Activated naive CD8-positive, alpha-beta T cell treated with anti-CD3 and anti-CD28 coated beads for 36 hours (primary cell): ENCODE measurements at places on chromosomes 2 and 18. TPM values are rescaled to one million over a fixed set of nuclear protein-coding genes. Genes with fewer than 3 reads are reported as not detected.

- no peaks in the 10 kb centered on the region for H3K27me3 ChIP-seq
- H3K4me3 ChIP-seq, result no peak overlapping the region
- no peak for DNase-seq
- H3K36me3 ChIP-seq, result no peaks in the 10 kb centered on the region
- no peak overlapping the region for H3K27ac ChIP-seq
Observed at GRCh38 chr2:217643789-217644301, 358.9 kb downstream of the TNS1 start.

LYG1 gene
- total RNA-seq, result 0.37 TPM

SERPINB13 gene
- total RNA-seq, result not detected

DNA sequence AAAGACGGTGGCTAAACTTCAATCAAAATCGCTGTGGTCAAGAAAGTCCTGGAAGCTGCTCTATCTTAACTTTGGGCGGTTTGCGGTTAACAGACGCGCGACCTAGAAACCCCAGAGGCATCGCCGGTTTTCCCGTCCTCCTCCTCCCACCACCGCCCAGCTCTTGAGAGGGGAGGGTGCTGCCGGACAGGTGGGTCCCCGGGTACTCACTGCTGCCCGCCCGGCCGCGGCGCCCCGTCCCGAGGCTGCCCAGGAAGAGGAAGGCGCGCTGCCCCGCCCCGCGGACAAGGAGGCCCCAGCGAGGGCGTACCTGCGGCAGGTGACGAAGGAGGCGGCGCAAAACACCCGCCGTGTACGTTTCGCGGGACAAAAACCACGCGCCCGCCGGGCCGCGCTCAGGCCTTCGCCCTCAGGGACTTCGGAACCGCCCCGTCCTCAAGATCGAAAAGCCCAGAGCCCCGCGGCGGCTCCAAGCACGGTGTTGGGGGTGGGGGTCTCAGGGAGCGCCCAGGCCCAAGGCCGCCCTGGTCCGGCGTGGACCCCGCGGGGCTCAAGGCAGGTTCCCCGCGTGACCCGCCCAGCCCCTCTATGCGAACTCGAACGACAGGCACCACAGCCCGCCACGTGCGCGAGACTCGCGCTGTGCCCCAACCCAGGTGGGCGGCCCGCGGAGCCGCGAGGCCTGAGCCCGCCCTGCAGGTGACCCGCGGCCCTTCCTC, at the start of gene SH3YL1:
Gene SH3YL1 (minus strand): TSS at position 259 of the 719 bp plus-strand sequence. CDS start 48 bp downstream, at position 211.
- peak within 1 kb of the TSS; percentile 97 for H3K27ac ChIP-seq
- H3K4me1 ChIP-seq, result peaks cover 32% of the 10 kb centered on the region
- peak; percentile 53 for DNase-seq
- H3K4me3 ChIP-seq, result peak within 1 kb of the TSS; percentile 91

DNA sequence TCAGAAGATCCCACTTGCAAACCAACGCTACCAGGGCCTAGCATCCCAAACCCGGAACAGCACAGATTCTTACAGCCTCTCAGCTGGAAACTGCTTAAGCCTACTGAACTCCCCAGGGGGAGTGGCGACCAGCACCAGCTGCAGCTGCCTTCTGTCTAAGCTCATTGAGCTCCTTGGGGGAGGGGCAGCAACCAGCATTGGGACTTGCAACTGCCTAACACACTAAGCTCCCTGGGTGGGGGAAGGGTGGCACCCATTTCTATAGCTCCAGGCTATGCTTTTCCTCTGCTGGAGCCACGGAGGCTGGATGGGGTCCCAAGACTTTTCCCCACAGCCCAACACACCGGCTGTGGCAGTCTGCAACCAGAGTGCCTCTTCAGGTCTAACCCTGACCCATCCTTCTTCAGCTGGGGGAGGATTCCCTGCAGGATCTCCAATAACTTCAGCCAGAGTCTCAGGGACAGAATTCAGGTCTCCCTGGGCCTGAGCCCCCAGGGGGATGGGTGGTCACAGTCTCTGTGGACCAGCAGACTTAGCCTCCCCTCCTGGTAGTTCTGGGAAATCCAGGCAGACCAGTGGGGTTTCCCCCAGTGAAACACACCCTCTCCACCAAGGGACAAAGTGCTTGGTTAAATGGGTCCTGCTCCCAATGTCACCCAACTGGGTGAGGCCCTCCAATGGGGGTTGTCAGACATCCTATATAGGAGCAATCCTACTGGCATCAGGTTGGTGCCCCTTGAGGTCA, 45.9 kb upstream of the ITGA4 start:
- no peak overlapping the region for H3K4me3 ChIP-seq
- peaks cover 26% of the 10 kb centered on the region for H3K36me3 ChIP-seq
- H3K27me3 ChIP-seq, result no peaks in the 10 kb centered on the region
- H3K27ac ChIP-seq, result no peak overlapping the region

DNA sequence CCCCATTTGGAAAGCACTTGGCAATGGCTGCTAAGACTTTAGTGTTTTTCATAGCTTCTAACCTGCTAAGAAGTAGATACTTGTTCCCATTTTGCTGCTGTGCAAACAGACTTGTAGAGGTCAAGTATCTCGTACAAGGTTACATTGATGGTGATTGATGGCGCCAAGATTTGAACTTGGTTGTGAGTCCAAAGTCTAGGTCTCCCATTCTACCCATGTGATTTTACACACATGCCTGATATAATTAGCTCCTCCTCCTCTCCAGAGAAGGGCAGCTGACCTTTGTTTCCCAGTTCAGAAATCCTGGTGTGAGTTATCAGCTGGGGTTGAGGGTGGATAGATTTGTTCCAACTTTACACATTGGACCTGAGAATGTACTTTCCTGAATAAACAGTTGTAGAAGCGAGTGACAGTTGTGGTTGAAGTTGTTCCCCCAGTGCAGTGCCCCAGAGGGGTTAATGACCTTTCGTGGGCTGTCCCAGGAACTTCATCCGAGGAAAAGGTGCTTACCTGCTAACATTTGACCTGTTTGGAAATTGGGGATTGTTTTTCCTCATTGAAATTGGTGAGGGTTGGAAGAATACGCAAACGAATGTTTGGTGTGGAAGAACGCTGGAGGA, 10.4 kb downstream of the TCF7L1 start:
- no peak overlapping the region for H3K4me3 ChIP-seq
- peaks cover 27% of the 10 kb centered on the region for H3K27me3 ChIP-seq
- DNase-seq, result no peak
- no peaks in the 10 kb centered on the region for H3K36me3 ChIP-seq
- no peak overlapping the region for H3K27ac ChIP-seq

- H3K27ac ChIP-seq, result peak overlapping the region; percentile 88
- H3K36me3 ChIP-seq, result peaks cover 13% of the 10 kb centered on the region
- H3K27me3 ChIP-seq, result peaks cover 4% of the 10 kb centered on the region
- peaks cover 56% of the 10 kb centered on the region for H3K4me1 ChIP-seq
- H3K4me3 ChIP-seq, result peak overlapping the region; percentile 49
- DNase-seq, result peak; percentile 78
Observed at GRCh38 chr2:230984393-230985220, 11.3 kb upstream of the SPATA3 start.

DNA sequence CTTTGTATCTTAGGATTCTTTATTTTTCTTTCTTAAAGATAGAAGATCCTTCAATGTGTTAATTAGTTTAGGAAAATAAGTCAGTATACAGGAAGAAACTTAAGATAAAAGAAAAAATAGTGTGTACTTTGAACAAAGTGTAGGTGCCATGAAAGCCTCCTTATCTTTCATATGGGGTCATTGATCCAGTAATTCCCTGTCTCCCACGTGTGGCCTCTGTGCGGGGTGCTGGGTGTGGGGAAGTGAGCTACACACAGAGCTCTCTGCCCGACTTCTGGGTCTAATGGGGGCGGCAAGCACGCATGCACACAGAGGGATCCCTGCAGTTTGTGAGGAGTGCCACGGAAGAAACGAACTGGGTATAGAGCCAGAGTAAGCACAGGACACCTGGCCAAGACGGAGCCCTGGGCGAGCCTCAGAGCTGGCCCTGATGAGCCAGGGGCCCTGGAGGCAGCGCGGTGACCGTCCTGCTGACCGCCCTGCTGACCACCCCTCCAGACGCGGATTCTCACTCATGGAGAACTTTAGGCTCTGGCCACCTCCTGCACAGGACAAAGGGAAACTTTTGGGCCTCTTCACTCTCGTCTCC, 253.5 kb downstream of the ACKR3 start:
- H3K27ac ChIP-seq, result no peak overlapping the region
- no peaks in the 10 kb centered on the region for H3K27me3 ChIP-seq
- no peaks in the 10 kb centered on the region for H3K36me3 ChIP-seq
- no peak for DNase-seq
